ENCODE measurements at places on chromosomes 5 and 9. TPM values are rescaled to one million over a fixed set of nuclear protein-coding genes. Genes with fewer than 3 reads are reported as not detected.
A peak's percentile ranks its signal among the peaks of the same experiment; 100 is the strongest.

DNA sequence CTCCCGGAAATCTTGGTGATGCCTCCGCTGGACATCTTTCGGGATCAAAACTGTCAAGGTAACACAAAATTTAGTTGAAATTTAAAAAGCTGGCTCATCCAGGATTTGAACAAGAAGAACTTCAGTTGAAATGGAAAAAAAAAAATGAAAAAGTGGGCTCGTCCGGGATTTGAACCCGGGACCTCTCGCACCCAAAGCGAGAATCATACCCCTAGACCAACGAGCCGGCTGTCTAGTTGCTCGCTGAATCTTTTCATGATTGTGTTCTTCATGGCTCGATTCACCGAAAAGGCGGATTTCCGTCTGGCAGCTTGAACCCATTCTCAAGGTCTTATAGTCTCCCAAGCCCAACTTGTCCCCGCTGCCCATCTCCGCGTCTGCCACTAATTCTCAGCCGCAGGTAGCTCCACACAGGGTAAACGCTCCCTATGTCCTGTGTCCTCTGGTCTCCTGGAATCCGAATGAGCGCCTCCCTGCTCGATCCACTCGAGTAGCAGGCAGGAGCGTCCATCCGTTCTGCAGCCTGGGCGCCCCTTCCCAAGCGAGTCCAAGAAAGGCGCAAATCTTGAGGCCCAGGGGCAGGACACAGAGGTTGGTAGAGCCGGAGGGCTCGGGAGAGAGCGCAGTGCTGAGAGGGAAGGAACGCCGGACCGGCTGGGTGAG lies 16.2 kb downstream of the TRIM7 start:
- DNase-seq: peak; percentile 92

DNA sequence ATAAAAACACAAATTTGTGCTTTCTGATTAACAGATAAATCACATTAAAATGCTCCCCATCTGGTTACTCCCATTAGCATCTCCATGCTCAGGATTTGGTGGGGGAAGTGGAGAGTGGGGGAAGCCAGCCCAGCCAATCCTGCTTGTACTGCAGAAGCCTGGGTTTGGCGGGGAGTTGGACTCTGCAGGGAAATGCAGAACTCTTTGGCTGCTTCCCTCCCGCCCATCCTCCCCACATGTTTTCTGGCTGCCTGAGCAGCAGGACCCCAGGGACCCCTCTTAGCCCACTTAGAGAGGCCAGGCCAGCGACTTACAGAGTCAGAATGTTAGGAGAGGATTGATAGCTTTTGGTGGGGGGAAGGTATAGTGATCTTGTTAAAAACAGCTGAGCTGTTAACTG lies 59.5 kb upstream of the FOXI1 start:
- no peak for DNase-seq

- DNase-seq: no peak
Observed at GRCh38 chr5:67193439-67193807, 3.2 kb downstream of the CD180 start.

DNA sequence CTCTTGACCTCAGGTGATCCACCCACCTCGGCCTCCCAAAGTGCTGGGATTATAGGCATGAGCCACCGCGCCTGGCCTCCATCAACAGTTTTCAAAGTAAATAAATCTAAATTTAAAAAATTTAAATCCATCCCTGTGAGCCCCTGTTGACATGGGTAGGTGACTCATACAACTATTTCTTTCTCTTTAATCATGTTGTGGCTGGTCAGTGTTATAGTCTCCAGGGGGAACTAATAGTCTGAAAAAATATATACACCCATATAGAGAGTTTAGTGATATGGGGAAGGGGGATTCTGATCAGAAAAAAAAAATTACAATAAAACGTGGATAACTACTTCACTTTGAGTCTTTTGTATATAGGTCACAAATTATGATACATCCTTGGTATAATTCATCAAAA lies 159.2 kb downstream of the ZNF608 start:
- no peak for DNase-seq

DNA sequence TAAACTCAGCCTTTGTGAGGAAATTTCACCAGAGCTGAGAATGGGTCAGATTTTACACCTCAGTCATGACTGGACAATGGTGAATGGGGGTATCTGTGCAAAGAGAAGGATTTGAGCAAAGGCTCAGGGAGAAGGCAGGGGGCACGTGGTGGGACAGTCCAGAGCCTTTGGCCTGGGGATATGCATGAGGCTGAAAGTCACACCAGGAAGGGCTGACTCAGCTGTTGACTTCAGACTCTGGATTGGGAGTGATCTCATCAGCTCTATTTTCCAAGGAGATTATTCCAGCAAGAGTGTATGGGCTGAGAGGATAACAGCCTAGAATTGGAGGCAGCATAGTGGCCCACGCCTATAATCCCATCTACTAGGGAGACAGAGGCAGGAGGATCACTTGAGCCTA lies 53.6 kb downstream of the SAXO1 start:
- no peak for DNase-seq

DNA sequence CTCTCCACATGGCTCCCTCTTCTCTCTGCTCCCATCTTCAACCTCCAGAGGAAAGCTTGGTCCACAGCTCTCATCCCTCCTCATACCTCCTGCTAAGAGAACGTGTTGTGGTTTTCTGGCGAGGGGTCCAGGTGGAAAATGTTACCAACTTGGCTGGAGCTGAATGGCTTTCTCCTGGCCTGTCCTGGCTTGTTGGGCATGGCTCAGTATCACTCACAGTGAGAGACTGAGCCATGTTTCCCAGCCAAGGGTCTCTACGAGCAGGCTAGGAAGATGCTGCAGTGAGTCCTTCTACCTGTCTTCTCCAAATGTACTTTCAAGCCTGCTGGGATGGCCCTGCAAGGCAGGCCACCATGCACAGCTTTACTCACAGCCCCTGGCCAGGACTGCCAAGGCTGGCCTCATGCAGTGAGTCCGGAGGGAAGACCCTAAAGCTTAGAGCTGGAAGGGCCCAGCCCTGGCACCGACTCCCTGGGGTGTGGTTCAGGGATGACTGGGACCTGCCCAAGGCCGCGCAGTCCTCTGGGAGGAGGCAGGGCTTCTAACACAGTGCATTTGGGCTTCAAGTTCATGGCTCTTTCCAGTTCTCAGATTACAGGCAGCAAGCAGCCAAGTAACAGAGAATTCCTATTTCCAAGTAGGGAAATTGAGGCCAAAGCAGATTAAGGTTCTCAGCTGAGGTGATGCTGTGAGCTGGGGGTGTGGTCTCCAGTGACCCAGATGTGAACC lies 59.5 kb downstream of the COL27A1 start:
- DNase-seq: no peak

GRCh38 chr5:142096382-142096781 lies 12.2 kb upstream of the NDFIP1 start:
- DNase-seq: no peak

GRCh38 chr9:4042991-4043390 lies 256.9 kb downstream of the GLIS3 start:
- no peak for DNase-seq

DNA sequence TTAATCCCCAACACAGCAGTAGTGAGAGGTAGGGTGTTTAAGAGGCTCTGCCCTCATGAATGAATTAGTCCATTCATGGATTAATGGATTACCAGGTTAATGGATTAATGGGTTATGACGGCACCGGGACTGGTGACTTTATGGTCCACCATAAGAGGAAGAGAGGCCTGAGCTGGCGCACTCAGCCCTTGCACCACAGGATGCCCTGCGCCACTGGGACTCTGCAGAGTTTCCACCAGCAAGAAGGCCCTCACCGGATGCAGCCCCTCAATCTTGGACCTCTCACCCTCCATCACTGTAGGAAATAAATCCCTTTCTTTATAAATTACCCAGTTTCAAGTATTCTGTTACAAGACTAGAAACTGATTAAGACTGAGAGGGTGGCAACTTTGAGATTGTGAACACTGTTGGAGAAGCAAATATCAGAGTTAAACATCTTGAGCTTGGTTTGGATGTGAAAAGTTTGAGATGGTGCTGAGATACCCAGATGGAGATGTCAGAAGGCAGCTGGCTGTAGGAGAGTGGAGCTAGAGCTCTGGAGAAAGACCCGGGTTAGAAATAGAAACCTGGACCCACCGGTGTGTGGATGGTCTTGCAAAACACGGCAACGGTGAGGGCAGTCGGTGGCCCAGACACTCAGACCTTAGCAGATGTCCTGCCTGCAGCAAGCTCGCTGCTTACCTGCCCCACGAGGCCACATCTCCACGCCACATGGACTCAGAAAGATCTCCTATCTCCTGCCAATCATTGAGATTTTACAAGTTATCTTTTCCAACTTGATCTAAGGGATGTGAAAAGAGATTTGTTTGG lies 98.8 kb downstream of the HSD17B3 start:
- no peak for DNase-seq

- DNase-seq: peak; percentile 57
Observed at GRCh38 chr5:37724395-37725125, 115.3 kb downstream of the GDNF start.

DNA sequence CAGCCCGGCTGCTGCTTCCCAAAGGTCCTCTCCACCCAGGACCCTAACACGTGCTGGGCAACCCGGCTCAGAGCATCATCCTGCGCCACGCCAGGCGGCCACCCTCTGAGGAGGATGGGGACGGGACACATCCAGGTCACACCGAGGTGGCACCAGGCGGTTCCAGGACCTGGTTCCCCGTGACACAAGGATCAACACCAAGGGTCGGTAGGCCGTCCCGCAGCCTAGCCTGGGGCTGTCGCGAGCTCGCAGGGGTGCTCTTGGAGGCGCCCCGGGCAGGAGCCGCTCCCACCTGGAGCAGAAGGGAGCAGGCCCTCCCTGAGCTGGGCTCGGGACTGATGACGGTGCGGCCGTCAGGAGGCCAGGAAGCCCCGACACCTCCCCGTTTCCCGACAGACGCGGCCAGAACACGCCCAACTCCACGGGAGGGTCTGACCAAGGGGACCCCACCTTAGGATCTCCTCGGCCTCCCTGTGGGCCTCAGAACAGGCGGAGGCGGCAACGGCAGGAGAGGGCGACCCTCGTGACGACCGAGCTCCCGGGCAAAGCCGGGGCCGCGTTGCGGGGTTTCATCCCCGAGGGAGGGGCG lies 6.3 kb downstream of the EXD3 start:
- DNase-seq: no peak

- no peak for DNase-seq
Observed at GRCh38 chr5:102561894-102562760, 63.3 kb upstream of the SLCO6A1 start.

DNA sequence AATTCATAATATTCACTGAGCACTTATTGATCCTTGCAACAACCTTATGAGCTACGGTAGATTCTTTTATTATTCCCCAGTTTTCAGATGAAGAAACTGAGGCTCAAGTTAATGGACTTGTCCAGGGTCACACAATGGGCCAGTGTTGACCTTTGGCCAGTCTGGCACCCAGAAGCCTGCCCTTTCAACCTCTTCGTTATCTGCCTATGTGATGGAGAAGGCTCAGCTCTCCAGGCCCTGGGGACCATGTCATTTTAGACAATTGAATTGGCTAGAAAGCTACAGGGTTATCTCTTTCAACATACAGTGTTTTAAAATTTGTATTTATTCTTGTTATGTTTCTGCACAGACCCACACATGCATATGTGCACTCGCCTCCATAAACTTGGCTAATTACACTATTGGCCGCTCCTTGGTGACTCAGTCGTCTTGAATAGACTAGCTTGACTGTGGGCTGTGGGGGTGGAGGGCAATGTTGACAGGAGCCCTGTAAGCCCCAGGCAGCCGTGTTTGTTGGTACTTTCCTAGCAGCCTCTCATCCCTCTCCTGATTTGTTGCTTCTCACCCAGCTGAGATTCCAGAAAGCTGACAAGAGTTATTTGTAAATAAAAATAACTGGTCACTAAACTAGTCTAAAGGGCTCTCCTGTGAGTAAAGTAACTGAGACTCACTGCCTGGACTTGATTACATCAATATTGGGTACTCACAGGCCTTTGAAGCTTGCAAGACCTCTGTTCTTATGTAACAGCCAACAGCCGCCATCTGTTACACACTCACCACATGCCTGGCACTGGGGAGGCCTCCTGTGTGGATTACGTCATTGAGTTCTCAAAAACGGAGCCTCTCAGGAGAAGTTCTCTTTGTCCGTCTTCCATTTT lies 8.5 kb upstream of the ANGPTL2 start:
- peak; percentile 93 for DNase-seq

- no peak for DNase-seq
Observed at GRCh38 chr5:5523066-5523505, 100.6 kb downstream of the ICE1 start.

- DNase-seq: no peak
Observed at GRCh38 chr9:120532475-120532874, 47.5 kb downstream of the CDK5RAP2 start.

GRCh38 chr5:58937031-58937681 lies 354.3 kb downstream of the RAB3C start:
- DNase-seq: no peak

- DNase-seq: no peak
Observed at GRCh38 chr9:107615321-107615720, 125.8 kb upstream of the KLF4 start.

GRCh38 chr5:64526734-64527439 lies 21.1 kb downstream of the RGS7BP start:
- DNase-seq: no peak

- no peak for DNase-seq
Observed at GRCh38 chr9:97524424-97524823, 23.0 kb downstream of the TMOD1 start.

GRCh38 chr9:134192311-134192950 lies 28.1 kb upstream of the RNU6ATAC start:
- peak; percentile 48 for DNase-seq

- DNase-seq: no peak
Observed at GRCh38 chr9:70563431-70564204, 149.2 kb upstream of the KLF9 start.

DNA sequence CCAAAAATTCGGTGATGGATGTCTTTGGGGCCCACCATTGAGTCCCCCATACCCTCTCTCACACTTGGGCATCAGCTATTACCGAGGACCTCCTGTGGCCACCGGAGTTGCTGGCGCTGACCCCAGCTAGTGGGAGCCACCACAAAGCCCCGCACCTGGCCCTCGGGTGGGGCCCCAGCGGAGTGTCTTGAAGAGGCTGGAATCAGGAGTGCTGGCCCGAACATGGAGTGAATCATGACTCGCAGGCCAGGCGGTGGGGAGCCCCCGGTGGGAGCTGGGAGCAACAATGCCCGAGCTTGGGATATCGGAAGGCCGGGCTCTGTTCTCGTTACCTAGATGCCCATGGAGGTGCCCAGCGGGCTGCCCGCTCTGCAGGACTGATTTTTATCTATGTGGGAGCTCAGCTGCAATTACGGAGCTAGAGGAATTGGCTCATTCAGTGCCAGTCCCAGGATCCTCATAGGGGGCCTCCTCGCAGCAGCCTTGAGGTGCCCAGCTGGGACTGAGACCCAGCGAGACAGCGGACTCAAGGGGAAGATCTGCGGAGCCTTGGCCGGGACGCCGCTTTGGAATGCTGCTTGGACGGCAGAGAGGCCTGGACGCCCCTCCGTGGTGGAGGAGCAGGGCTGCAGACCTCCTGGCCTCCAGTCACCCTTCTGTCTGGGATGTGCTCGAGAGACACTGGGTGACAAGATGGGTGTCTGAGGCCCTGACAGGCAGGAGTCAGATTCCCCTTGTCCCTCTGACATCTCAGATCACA lies 70.8 kb downstream of the PSMB7 start:
- DNase-seq: no peak

The IL5 gene
- total RNA-seq: not detected

The DNAI1 gene
- under 0.01 TPM for total RNA-seq

The ANKRD20A1 gene
- total RNA-seq: 1.4 TPM

The ANXA2R gene
- total RNA-seq: 4.3 TPM

The SCGB3A1 gene
- not detected for total RNA-seq

The LAMC3 gene
- 0.14 TPM for total RNA-seq

The RALGDS gene
- total RNA-seq: 35.2 TPM

The ADGRD2 gene
- total RNA-seq: not detected

The KIF12 gene
- not detected for total RNA-seq

The LRRC19 gene
- total RNA-seq: 0.83 TPM

The GLDC gene
- total RNA-seq: not detected

The RAD1 gene
- 25.8 TPM for total RNA-seq

The MEIKIN gene
- total RNA-seq: not detected
